ENCODE measurements at places on chromosomes 3 and 15. TPM values are rescaled to one million over a fixed set of nuclear protein-coding genes. Genes with fewer than 3 reads are reported as not detected.

Gene CCK
- total RNA-seq: 235 TPM

Gene PCSK6
- total RNA-seq: 19.7 TPM

Gene AHSG
- 0.97 TPM for total RNA-seq

Gene CPNE9
- total RNA-seq: 27.3 TPM

Gene NTRK3
- 141 TPM for total RNA-seq

Gene DUOX1
- total RNA-seq: 1.4 TPM

Gene HES1
- total RNA-seq: 9.6 TPM

Gene HIGD2B
- not detected for total RNA-seq

Gene WDR93
- 0.53 TPM for total RNA-seq

Gene TMEM108
- 26.1 TPM for total RNA-seq

DNA sequence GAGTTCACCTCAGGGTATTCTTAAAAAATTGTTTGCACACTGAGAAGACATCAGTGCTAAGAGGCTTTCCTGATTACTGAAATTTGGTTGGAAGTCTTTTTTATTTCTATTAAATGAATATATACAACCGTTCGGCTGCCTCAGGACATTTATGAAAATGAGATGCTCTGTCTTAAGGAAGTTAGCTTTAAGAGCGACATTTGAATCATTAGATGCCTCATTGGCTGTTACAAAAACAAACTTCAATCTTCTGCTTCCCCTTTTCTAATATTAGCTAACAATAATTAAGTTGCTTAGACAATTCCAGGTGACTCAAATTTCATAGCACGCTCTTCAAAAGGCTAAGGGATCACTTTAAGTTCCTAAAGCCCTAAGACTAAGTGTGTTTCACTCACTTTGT, 673.7 kb downstream of the FHIT start:
- DNase-seq: no peak

- no peak for DNase-seq
Observed at GRCh38 chr3:129343643-129344360, 65.1 kb downstream of the HMCES start.

DNA sequence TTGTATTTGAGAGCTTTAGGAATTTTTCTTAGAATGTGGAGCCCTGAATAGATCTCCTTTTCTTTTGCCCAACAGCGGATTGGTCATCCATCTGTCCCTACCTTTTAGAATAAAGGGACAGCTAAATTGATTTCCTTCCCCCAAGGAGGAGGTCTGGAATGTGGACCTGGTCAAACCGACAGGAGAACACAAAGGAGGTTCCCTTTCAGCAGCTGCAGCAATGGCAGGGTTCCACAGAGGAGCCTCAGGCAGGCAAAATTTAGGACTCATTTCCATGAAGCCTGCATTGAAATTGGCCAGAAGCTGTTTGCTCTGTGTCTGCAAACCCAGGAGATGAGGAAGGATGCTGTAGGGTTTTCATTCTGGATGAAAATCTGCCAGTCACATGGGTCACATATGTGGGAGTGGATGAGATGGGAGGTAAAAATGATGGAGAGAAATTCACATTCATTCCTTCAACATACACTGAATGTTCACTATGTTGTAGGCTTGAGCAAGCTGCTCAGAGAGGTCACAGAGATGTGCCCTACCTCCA, 77.3 kb downstream of the LRTM1 start:
- DNase-seq: no peak

GRCh38 chr3:150703299-150703755, 393 bp downstream of the ERICH6 start:
- DNase-seq: peak; percentile 48

- no peak for DNase-seq
Observed at GRCh38 chr3:187957582-187957981, 196.4 kb upstream of the LPP start.

DNA sequence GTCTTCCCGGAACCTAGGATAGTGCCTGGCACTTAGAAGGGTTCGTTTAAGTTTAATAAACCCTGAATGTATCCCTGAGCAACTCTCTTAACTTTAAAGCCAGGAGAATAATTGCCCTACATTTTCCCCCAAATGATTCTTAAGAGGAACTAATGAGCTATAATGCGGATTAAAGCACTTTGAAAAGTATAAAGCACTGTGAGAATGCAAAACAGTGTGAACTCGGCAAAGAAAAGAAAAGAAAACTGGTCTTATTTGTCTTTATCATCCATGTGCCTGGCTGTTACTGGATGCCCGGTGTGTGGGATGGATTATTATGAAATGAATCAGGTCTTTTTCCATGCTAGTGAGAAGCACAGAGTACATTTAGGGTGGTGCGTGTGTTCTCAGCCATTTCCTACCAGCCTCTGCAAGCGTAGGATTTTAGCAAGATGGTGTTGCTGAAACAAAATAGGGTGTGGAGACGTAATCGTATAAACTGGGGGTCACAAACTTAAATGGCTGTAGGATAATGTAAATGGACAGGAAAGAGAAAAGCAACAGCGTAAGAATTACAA, 983 bp downstream of the KBTBD12 start:
- peak; percentile 53 for DNase-seq

- no peak for DNase-seq
Observed at GRCh38 chr3:20909511-20909910, 723.5 kb upstream of the SGO1 start.

- DNase-seq: no peak
Observed at GRCh38 chr3:112776000-112776399, 70.7 kb downstream of the CD200R1L start.

DNA sequence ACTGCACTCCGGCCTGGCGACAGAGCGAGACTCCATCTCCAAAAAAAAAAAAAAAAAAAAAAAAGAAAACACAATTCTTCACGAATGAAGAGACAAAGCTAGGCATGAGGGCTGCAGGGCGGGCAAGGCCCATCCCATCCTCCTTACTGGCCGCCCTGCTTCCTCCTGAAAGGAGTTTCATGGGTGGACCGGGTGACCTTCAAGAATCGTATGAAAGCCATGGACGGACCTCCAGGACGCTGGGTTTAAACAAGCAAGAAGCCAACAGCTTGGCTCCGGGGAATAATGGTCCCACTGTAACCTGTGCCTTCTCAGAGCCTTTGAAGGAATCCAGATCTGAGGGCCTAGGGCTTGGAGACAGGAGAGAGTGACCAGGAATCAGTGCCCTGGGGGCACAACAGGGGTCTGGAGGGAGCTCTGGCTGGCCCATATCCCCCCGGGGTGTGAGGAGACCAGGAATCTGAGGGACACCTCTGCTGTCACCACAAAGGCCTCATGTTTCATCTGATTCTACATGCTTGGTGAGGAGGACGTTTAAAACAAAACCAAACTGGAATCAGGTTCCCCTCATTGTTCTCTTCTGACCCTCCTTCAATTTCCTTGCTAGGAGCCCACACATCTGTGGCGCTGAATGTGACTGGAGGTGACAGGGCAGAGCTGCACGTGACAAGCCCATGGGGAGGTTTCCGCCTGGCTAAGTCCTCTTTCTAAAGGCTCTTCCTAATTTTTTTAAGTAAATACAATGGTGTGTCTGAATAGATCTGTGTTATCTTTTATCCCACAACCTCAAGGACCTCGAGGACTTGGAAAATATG, 46.1 kb downstream of the WHAMM start:
- DNase-seq: no peak

DNA sequence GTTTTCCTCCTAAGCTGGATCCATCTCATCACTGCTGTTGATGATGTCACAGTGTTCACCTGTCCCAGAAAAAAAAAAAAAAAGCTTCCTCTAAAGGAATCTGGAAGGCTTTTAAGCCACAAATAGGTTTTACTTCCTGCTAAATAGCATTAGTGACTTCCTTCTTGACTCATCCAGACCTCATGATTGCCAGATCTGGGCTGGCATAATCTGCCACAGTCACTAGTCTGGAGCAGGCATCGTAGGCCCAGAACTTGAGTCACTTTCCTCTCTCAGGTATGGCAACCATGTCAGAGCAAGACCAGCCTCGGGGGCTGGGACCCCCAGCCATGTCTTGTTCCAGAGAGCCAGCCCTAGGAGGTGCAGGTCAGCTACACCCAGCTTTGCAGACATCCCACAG, 266.5 kb upstream of the CADM2 start:
- no peak for DNase-seq

DNA sequence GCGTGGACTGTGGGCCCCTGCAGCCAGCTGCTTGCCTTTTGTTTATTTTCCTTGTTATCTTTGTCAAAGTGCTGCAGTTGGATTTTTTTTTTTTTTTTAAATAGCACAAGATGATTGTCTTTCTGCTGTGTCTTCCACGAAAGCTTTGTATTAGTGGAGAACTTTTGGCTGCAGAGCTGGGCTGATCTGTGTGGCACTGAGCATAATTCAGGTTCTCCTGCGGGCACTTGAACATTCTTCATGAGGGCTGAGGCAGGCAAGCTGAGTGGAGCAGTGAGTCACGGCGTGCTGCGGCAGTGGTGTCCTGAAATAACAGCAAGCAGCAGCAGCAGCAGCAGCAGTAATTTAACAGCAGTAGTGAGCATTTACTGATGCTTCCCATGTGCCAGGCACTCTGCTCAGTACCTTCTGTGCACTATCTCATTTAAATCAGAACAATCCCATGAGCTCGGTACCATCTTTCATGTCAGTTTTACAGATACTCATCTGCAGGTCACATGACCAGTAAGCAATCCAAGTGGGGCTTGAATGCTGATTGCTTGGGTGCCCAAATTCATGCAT, 45.8 kb downstream of the MITF start:
- peak; percentile 71 for DNase-seq

DNA sequence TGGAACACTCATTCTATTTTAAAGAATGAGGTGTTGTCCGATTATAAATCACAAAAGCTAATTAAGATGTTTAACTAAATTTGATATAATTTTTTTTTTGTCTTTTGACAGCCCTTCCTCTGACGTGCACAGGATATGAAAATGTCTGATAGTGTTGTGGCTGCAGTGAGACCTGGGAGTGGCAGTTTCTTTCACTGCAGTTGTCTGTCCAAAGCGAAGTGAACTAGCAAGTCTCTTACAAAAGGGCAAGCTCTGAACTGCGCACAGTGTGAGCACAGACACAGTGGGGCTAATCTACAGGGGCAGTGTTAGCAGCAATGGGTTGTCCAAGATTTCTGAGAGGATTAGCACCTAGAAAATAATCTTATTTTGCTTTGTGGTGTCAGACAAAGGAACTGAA, 29.1 kb upstream of the MYRIP start:
- DNase-seq: no peak

DNA sequence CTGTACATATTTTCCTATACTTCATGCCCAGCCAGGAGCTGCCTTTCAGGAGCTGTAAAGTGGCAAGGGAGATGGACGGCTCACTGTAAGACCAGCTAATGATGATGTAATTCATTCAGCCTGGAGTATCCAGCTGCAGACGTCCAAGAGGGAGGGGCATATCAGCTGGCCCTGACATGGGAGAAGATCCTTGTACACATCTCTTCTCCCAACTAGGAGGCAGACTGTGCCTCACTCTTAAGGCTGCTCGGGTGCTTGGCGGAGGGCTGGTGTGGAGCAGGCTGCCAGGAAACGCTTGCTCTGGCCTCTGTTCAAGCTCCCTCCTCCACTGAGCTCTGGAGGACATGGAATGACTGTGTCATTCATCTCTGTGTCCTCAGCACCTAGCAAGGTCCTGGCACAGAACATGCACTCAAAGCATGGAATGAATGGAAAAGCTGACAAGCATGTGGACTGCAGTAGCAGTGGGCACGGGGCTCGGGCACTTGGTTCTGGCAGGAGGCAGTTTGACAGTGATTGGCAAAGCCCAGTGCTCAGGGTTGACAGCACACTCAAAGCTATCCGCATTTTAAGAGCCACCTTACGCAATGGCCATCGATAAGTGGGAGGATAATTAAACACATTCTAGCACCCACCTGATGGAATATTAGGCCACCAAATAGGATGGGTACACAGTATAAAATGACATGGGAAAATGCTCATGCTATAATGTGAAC, 72.4 kb downstream of the TBC1D2B start:
- peak; percentile 76 for DNase-seq

DNA sequence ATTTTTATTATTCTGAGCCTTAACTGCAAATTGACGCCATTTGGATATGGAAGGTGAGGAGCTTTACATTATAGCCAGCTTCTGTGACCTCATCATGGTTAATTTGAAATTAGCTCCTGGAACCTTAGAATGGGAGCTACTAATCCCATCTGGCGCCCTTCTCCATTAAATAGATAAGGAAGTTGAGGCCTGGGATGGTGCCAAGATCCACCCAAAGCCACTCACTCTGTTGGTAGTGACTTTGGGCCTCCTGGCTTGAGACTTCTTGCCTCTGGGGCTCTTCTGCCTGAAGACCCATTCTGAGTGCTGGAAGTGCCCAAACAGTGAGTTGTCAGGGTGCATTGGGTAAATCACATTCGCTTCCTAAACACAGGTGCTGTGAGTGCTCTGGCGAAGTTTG, 12.0 kb upstream of the HMCES start:
- DNase-seq: no peak

DNA sequence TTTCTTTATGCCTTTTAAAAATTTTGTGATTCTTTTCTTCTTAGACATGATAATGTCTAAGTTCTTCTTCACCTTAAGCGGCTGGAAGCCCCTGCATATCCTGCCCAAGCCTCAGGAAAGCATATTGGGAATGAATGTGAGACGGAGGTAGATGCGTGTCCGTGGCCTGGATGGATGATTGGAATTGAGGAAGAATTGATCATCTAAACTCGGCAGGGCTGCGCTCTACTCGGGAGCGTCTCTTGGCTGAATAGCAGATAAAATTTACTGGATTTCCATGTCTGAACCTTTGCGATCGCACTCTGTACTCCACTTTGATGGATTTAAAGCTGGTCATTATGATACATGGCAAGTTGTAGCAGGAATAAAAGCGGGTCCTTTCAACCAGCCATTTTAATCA, 406.7 kb upstream of the ONECUT1 start:
- DNase-seq: no peak

DNA sequence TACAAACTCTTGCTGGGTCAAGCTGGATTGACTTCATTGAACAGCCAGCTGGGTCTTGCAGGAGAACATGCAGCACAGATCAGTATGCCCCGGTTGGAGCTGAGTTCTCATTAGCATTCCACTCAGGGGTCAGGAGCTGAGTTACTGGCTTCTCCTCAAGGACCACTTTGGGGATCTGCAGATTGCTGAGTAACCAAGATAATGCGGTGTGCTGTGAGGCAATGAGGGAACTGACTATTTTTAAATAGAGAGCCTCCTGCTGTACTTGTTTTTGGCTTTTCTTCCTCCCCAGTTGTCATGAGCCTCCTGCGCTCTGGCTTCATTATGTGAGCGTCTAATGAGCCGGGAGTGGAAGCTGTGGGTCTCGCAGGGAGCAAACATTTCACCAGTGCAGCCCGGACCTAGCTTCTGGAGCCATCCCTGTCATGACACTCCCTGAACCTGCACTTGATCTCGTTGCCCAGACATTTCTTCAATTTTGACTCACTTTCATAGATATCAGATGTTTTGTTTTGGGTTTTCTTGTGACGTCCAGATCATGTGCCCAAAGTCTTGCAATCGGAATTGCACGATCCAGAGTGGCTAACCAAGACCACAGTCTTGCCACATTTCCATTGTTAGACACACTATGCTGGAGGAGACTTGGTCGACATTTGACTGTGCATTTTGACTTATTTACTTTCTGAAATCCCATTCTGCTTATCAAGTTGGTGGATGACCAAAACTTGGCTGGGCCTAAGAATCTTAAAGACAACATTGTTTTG, 327.2 kb downstream of the LRTM1 start:
- peak; percentile 9 for DNase-seq

GRCh38 chr3:134772591-134772990, 22.5 kb upstream of the EPHB1 start:
- DNase-seq: no peak
